ENCODE measurements at places on chromosomes 3 and 15.

GRCh38 chr15:97652041-97652440 is 308.5 kb upstream of the ARRDC4 start:
- DNase-seq: no peak

DNA sequence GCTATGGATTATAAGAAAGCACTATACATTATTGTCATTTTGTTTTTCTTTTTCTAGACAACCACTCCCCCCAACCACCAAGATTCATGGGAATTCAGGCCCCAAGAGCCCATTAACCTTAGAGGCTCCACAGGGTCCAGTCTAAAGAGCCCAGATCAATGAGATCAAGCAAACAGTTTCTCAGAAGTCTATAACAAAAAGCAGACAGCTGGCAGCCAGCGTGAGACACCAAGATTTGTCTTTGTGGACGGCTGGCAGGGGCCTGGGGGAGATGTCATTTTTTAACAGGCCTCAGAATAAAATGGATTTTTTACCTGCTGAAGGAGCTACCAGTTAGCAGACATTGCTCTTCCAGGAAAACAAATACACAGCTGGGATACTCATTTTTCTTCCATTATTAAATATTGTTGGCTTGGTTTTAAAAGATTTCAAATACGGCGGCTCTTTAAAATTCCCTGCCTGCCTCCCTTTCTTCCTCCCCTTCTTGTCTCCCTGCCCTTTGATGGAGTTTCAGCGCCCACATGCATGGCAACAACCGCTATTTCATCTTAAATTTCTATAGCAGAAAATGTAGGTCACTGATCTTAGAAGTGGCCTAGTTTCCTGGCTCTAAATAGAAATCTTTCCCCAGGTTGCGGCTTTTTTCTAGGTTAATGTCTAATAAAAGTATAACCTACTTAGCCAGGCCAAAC is 130.6 kb downstream of the FAM174B start:
- no peak for DNase-seq

DNA sequence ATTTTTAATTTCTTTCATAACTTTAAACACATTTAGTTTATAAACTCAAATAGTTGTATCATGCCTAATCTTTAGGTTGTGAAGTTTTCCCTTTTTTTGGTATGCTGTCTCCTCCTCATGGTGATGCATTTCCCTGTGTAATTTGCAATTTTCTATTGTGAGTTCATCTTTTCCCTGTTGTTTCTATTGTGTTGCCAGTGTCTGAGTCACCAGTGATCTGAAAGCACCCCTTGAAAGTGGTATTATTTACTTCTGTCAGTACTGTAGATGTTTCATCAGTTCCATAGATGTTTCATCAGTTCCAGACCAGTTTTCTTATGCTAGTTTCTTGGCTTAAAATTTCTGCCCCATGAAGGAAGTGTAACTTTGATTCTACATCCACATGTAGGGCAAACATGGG is 80.6 kb downstream of the OXSM start:
- DNase-seq: no peak

GRCh38 chr3:57889807-57890206 is 118.4 kb upstream of the FLNB start:
- no peak for DNase-seq

GRCh38 chr15:51697163-51697562 is 15.9 kb downstream of the SCG3 start:
- DNase-seq: no peak

DNA sequence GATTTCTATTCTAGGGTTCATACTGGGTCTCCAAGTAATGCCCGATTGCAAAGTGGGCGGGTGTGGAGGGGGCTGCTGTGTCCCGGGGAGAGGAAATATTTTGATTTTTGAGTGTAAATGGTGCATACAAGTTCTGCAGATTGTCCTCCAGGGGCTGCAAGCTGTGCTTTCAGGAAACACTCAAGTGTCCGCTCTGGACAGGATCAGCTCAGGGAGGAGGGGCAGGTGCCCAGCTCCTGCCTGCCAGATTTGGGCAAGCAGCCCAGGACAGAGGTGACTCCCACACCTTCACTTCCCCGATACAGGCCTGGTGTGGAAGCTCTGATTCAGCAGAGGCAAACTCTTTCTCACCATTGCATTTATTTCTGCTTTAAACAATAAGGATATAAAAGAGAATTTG is 142.7 kb downstream of the ALDH1A2 start:
- no peak for DNase-seq

DNA sequence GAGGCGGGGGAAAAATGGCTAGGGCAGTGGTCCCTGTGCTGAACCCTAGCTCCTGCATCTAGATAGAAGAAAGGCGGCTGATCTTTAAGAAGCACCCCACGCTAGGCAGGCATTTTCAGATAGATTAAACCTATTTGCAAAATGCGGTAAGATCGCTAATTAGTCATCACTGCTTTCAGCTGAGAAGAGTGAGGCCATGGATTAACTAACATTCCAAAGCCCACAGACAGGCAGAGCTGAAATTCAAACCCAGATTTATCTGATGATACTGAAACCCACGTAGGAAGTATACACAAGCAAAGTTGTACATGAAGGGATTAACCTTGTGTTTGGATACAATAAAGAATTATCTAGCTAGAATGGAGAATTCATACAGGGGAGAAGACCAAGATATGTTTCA is 4.8 kb downstream of the ADPGK start:
- DNase-seq: no peak

GRCh38 chr15:49063402-49064280 is 17.4 kb upstream of the SECISBP2L start:
- DNase-seq: no peak

GRCh38 chr15:47477341-47477740 is 240.0 kb upstream of the SEMA6D start:
- DNase-seq: no peak

GRCh38 chr3:32901005-32901932 is 50.2 kb upstream of the CCR4 start:
- DNase-seq: no peak

GRCh38 chr15:73174171-73174570 is 121.9 kb downstream of the NEO1 start:
- no peak for DNase-seq

- no peak for DNase-seq
Measured at GRCh38 chr15:67396114-67396513, 124.8 kb upstream of the C15orf61 start.

DNA sequence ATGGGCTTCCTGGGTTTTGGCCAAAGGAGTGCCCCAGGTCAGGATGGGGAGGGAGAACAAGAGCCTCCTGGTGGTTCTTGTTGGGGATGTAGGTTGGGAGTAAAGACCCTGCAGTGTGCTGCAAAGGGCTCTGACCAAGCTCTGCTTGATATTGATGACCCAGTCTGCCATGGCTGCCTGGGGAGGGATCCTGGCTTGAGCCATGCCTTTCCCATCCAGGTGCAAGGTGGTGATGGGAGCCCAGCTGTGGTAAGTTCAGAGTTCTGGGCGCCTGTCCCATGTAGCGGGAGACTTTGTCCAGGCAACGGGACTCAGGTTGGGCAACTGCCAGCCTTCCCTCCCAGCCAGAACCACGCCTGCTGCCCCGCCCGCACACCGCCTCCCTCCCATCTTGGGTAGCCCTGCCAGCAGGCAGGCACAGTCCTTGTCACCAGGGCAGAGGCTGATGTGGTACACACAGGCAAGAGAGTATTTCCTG is 2.6 kb downstream of the GNAI2 start:
- DNase-seq: no peak

- DNase-seq: no peak
Measured at GRCh38 chr3:13292375-13292774, 127.7 kb downstream of the NUP210 start.

DNA sequence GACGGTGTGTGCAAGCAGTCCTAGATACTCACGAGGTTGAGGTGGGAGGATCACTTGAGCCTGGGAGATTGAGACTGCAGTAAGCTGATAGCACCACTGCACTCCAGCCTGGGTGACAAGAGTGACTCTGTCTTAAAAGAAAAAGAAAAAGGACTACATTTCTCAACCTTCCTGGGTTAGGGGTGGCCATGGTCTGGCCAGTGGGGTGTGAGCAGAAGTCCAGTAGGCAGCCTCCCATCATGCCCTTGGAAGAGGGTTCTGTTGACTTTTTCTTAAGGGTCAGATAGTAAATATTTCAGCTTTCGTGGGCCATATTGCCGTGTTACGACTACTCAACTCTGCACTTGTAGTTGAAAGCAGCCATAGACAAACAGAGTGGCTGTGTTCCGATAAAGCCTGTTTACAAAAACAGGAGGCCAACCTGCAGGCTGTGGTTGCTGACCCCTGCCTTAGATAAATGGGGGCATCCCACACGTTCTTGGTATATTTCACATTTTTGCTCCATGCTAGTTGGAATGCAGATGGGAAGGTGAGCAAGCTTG is 31.0 kb upstream of the PDE8A start:
- no peak for DNase-seq

DNA sequence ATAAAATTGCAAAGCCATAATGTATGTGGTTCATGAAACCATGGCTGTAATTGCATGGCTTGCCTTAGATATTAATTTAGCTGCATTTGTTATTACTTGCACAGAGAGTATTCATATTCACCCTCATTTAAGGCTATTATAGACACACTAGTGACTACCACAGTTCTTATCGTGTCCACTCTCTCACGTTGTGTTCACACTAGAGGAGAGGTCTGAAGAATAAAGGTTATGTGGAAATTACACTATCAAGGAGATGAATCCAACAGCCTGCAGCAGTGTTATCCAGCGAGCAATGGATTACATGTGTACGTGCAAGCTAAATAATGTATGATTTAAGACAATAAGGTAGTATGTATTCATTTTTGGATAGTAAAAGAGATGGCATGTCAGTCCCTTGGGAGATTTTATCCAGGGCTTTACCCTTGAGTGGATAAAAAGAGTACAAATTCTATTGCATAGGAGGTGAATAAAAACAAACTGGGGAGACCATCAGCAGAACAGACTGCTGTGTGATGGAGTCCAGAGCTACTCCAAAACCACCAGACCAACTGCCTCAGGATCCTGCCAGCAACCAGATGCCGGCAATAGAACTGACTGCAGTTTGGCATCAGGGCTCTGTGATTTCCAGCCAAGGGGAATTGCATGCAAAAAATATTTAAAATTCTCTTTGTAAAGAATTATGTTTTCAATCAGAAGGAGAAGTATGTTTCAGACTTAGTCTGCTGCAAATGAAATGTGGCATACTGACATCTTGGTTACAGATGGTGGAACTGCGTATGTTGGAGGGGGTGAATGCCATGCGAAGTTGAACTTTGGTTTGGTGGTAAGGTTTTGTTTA is 146.6 kb downstream of the RBMS3 start:
- DNase-seq: no peak

DNA sequence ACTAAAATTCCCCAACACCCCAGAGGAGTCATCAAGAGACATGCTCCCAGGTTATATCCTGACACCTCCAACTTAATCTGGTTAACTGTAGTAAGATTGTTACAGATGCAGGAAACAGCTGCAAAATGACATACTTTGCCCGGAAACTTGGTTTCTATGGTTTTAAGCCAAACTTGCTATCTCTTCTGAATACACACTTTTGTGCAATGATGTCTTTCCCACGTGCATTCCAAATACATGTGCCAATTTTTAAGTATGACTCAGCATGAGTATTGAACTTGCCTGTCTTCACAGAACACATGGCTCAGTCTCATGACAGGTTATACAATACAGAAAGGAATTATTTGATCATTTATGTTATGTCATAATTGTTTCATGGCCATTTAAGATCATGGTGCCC is 207.0 kb upstream of the DCBLD2 start:
- no peak for DNase-seq

GRCh38 chr15:49990835-49991545 is 128.0 kb downstream of the ATP8B4 start:
- DNase-seq: no peak

GRCh38 chr3:122295266-122296062 is 29.6 kb upstream of the CSTA start:
- no peak for DNase-seq

GRCh38 chr3:23837691-23838090 is 31.9 kb downstream of the UBE2E1 start:
- DNase-seq: no peak

GRCh38 chr3:184656458-184656828 is 55.4 kb downstream of the MAGEF1 start:
- DNase-seq: no peak

DNA sequence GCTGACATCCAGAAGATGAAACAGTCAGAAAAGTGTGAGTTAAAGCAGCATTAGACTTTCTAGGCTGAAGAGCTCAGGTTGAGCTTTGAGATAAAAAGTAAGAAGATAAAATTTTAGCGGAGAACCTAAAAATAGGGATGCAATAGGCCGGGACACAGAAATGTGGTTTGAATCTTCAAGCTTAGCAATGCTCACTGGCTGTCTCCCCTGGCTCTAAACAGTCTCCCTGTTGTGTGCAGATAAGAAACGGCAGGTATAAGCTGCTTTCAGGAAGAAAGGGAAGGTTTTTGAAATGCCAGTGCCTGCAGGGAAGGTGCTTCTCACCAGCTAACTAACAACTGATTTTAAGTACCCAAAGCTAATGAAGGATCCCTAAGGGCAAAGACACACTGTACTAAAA is 718.7 kb upstream of the SGO1 start:
- DNase-seq: no peak

DNA sequence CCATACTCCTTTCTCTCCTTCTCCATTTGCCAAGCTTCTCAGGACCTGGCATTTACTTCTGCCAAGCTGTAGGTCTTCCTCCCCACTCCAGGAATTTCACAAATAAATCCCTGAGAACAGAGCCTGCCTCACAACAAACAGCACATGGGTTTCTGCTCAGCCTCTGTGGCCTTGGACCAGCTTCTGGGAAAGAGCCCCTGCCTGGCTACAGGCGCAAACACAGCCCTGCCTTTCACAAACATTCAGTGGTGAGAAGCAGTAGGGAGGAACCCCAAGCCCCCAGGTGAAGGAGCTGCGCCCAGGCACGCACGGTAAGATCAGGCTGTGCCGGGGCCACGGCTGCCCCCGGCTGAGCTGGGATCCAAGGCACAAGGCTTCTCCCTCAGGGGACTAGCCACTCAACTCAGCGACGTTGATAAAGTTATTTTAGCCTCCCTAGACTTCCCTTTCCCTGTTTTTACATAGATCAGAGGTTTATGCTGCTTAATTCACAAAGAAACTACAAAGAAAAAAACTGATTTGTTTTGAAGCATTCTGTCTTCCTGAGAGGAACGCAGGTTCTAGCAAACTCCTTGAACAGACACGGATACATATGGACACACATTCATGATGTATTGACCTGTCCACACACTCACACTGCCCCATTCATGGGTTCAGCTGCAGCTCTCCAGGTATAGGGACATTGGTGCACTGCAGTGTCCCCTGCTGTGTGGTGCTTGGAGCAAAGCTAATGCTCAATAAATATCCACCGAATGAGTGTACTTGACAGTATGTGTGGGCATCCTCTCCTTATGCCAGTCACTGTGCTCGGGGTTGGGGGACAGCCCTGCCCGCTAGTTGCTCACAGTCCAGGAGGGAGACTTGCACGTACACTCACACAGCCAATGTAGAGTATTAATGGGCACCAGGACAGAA is 25.4 kb downstream of the HES1 start:
- no peak for DNase-seq

- no peak for DNase-seq
Measured at GRCh38 chr3:173045770-173046382, 95.2 kb downstream of the SPATA16 start.

DNA sequence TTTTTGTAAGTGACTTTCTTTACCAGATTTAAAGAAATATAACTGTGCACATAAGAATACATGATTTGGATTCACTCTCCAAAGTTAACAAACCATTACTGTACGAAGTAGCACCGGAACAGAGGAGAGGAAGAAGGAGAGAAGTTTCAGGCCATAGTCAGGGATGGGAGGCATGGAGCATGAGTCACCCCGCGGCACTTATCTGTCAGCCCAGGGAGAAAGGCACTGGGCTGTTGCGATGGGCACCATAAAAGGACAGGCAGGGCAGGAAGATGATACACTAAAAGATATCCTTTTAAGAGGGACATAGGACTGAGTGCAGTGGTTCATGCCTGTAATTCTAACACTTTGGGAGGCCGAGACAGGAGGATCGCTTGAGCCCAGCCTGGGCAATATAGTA is 37.0 kb downstream of the TTC23 start:
- DNase-seq: no peak

Data from stimulated activated CD4-positive, alpha-beta T cell treated with anti-CD3 and anti-CD28 coated beads, Interleukin-12 subunit alpha, Interleukin-12 subunit beta, amount 100 ng/mL, for 4 hours (primary cell).